ENCODE measurements at places on chromosomes 7 and 10.

GRCh38 chr10:62000037-62000603 lies 98.6 kb downstream of the ARID5B start:
- DNase-seq, result no peak

- DNase-seq, result no peak
Observed at GRCh38 chr10:119454316-119454715, 88.2 kb downstream of the RGS10 start.

- no peak for DNase-seq
Observed at GRCh38 chr10:33134011-33134751, 176.2 kb upstream of the ITGB1 start.

- DNase-seq, result no peak
Observed at GRCh38 chr10:126945351-126946030, 40.3 kb downstream of the DOCK1 start.

- no peak for DNase-seq
Observed at GRCh38 chr10:71950683-71951082, 13.5 kb upstream of the CHST3 start.

GRCh38 chr7:109387530-109387929 lies 817.9 kb downstream of the DNAJB9 start:
- DNase-seq, result no peak
